T-helper 17 cell (primary cell): ENCODE measurements at places on chromosomes 3 and 15.
A peak's percentile ranks its signal among the peaks of the same experiment; 100 is the strongest.

DNA sequence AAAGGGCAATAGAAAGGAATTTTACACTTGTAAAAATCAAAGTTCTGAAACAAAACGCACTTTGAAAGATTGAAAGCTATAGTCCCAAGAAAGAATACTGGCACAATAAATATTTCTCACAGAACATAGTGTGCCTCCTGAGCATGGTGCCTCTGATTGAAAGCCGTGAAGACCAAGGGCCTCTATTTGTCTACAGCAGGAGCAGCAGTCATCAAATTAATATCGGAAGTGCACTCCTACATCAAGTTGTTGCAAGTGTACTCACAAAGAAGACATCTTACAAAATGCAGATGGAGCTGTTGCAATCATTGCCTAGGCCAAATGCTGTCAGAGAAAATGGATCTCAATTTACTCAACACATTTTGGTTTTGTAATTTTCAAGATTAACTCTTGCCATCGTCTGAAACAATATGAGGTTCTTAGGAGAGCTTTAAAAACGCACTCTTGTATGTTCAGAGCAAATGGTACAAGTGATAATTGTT is 9.2 kb upstream of the WDR49 start:
- DNase-seq: no peak

- DNase-seq: no peak
These were observed 24.2 kb downstream of the WDR93 start for GRCh38 chr15:89714775-89715174.

DNA sequence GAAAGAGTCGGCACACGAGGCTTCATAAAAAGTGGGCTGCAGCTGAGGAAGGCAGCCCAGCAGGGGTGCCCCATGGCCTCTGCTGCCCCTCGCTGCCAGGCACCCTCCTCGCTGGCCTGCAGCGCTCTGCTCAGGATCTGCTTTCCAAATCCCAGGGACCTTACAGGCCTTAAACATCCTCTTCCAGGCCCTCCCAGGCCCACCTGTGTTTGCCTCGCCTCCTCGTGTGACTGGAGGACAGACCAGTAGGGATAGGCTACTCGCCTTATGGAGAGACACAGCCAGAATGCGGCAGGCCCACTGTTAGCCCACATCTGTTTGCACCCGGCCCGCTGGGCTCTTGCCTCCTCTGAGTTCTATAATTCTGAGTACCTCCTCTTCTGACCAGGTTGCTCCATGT is 124.5 kb upstream of the PLXNA1 start:
- DNase-seq: no peak

DNA sequence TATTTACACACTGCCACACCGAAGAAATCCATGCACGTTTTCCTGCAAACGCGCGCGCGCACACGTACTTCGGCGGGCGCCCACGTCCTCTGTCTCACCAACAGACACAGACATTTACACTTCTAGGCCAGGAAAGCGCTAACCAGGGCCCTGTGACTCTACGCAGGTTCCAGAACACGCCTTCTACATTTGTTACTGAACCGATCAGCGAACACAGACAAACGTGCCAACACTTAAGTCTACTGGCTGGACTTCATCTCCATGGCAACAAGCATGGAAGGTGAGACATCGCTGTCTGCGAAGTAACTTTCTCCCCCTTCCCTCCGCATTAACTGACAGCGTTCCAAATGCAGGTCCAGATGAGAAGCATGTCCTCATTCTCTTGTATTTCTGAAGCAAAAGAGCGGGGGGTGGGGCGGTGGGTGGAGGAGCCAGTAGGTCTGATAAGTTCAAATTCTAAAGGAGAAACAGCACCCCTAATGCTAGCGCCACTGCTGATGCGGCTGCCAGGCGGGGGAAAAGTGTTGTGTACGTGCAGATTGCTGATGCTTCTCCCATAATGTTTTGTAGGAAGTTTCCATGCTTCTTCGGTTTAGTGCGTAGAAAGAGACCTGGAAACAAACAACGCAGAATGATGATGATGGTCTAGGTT is at the start of gene CTXN2:
Gene CTXN2, plus strand, starts transcription at position 92 of the 652 bp plus-strand sequence. CDS start 9,636 bp downstream, outside the sequence.
- no peak for DNase-seq

GRCh38 chr3:13580256-13581023 is 31.5 kb downstream of the FBLN2 start:
- no peak for DNase-seq

DNA sequence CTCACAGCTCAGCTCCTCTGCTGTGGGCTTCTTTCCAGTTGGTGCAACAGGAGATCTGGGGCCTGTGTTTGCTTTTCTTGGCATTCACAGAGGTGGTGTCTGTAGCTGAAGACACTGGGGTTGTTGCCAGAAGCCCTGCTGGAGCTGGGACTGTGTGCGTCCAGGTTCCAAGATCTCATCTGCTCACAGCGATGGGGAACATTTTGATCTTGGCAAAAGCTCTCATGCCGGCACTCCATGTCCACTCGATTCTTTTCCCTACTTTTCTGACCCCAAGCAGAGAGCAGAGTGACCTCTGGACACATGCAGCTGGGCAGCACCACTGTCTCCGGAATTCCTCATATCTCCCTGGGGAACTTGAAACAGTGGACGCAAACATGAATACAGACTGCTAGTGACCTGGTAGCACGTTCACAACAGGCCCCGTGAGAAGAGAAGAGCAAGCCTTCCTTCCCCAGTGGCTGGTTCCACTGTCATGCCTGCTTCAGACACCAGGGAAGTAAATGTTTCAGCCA is 36.1 kb upstream of the MECOM start:
- no peak for DNase-seq

GRCh38 chr3:53597136-53597915 is 102.9 kb downstream of the CACNA1D start:
- DNase-seq: no peak

GRCh38 chr15:98648654-98649471 is 524 bp downstream of the IGF1R start:
- no peak for DNase-seq

DNA sequence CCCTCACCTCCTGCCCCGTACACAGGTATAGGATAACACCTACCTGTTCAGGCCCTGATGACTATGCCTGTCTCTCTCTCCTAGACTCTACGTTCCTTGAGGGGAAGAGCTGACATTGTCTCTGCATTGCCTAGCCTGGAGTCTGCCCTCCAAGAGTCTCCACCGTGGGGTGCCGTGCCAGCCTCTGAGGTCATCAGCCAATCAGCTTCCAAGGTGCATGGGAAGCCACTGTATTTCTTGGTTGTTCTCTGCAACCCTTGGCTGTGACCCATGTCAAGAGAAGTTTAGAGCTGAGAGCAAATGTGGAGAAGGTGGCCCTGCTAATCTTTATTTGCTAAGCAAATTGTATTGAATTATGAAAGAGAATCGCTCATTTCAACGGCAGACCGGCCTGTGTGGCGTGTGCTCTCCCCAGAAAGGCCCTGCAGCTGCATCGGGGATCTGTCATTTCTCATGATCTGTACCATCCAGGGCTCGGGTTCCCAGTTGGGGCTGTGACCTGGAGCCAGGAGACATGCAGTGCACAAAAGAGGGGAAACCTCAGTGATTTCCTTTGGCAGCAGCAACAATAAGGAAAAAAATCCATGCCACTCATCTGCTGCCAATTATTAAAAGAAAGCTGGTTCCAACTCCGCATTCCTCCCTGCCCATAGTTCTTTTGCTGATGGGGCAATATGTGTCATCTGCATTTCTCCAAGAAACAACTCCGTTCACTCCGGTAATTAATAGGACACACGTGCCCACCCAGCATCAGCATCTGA is 182.2 kb downstream of the MEGF11 start:
- DNase-seq: no peak

DNA sequence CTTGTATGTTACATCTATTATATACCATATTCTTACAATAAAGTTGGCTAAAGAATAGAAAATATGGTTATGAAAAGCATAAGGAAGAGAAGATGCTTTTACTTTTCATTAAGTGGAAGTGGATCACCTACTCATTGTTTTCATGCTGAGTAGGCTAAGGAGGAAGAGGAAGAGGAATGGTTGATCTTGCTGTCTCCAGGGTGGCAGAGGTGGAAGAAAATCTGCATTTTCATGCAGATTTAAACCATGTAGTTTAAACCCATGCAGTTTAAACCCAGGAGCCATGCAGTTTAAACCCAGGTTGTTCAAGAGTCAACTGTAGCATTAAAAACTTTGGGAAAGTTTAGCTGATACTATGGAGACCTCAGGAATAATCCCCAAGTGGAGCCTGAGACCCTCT is 214.8 kb upstream of the NAALADL2 start:
- DNase-seq: no peak

DNA sequence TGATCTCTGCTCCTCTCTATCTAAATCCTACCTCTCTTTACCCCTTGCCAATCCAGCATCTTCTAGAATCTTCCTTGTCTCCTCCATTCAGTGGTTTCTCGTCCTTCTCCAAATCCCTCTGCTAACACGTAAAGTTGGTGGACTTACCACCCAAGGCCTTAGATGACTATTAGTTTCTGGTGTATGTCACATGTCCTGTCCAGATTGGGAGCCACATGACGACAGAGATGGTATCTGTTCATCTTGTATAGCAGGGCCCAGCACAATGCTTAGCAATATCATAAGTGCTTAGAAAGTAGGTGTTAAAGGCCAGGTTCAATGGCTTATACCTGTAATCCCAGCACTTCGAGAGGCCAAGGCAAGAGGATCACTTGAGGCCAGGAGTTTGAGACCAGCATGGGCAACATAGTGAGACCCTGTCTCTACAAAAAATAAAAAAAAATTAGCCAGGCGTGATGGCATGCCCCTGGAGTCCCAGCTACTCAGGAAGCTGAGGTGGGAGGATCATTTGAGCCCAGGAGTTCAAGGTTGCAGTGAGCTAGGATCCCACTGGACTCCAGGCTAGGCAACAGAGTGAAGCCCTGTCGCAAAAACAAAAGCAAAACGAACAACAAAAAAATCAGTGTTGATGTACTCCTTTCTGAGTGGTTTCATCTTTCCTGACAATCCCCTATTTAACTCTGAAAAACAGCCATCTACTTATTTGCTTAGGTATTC is 81.8 kb downstream of the HMG20A start:
- no peak for DNase-seq

- DNase-seq: no peak
These were observed 251.0 kb upstream of the ICE2 start for GRCh38 chr15:60729850-60730458.

DNA sequence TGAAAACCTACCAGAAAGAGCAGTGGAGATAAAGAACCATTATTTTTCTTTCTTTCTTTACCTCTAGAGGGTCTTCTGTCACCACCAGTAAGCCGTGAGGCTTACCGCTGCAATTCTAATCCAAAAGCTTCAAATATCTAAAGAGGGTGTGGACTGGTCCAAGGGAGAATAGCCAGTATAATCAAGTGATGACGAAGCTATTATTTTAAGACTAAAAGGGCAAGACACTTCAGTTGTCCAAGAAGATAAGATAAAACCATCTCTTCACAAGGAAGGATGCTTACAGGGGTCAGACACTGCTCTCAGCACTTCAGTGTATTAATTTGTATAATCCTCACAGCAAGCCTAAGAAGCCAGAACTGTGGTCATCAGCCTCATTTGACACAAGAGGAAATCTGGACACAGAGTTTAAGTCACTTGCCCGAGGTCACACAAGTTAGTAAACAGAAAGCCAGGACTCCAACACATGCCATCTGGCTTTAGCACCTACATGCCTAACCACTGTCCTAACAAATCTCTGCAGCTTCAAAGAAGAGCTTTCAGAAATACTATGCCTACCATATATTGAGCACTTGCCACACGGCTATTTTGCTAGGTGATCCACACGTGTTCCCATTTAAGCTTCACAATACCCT is 14.6 kb downstream of the HDC start:
- DNase-seq: no peak

DNA sequence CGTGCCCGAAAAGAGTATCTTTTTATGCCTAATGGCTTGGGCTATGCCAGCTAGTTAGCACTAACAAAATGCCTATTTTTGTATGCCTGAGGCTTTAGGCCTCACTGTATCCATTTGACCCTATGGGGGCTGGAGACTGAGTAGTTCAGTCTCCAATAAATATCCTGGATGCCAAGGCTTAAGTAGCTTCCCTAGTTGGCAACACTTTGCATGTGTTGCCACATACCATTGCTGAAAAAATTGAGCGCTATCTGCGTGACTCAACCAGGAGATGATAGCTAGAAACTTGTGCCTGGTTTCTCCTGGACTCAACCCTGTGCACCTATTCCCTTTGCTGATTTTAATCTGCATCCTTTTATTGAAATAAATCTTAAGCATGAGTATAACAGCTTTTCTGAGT is 58.4 kb upstream of the ATP2C1 start:
- no peak for DNase-seq

GRCh38 chr15:62112616-62113593 is 46.1 kb downstream of the C2CD4A start:
- DNase-seq: no peak

GRCh38 chr3:169772305-169772896 is 795 bp upstream of the MYNN start:
- DNase-seq: peak; percentile 59

GRCh38 chr3:12409684-12410596 is 74.3 kb upstream of the TSEN2 start:
- no peak for DNase-seq
